Fibroblast of skin of left quadriceps (primary cell): ENCODE measurements at places on chromosomes 4 and X.

DNA sequence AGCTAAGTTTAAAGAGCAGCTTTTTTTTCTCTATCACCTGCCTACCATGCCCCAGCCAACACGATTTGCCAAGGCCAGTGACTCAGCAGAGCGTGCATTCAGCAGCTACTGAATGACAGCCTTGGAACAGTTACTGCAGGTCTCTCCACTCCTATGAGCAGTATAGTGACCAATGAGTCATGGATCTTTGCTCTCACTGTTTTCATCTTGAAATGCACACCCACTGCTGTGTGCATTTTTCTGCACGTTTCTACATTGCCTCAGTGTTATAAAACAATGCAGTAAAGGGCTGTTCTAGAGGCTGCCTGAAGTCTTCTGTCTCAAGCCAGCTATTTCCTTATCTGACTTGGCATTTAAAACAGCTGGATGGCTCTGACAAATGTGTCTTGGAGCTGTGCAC, 66.0 kb upstream of the C4orf54 start:
- no peak for DNase-seq

DNA sequence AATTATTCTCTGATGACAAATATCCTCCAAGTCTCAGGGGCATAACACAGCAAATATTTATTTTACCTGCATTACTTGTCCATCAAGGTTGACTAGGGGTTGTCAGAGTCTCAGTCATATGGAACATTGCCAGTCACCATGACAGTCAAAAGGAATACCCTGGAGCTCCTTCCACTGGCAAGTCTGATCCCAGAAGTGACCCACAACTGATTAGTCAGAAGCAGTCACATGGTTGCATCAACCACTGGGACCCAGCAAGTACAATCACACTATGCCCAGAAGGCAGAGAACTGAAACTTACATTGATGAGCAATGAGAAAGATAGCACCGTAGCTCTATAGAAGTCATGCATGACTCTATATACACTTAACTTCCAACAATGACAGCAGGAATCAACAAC, 41.9 kb upstream of the SOD3 start:
- no peak for DNase-seq

DNA sequence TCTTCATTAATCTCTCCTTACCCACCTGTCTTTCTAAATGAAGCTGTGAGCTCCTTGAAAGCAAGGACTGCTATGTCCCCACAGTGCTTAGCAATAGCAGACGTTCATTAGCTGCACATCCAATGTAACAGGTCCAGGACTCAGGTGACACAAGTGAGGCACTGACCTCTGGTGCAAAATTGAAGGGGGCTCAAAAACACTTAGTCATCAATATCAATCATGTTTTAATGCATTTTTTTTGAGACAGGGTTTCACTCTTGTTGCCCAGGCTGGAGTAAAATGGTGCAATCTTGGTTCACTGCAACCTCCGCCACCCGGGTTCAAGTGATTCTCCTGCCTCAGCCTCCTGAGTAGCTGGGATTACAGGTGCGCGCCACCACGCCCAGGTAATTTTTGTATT, 56.1 kb upstream of the ADGRG2 start:
- no peak for DNase-seq

GRCh38 chr4:134393592-134393991, 192.0 kb upstream of the PABPC4L start:
- DNase-seq = no peak

- peak; percentile 64 for DNase-seq
Observed at GRCh38 chrX:71292669-71293365, 8.7 kb upstream of the ITGB1BP2 start.

- DNase-seq = no peak
Observed at GRCh38 chr4:79209081-79209480, 116.8 kb downstream of the NAA11 start.

DNA sequence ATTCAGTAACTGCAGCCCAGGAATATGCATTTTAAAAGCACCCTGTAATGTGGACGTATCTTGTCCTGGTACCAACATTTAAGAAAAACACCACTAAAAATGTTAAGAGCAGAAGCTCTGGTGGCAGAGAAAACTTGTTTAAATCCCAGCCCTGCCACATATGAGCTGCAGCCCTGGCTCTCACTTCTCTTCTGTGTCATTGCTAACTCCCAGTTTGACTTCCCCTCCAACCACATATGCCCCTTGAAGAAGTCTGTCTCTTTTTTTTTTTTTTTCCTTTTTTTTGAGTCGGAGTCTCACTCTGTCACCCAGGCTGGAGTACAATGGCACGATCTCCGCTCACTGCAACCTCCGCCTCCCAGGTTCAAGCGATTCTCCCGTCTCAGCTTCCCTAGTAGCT, 14.8 kb downstream of the LHFPL1 start:
- no peak for DNase-seq

DNA sequence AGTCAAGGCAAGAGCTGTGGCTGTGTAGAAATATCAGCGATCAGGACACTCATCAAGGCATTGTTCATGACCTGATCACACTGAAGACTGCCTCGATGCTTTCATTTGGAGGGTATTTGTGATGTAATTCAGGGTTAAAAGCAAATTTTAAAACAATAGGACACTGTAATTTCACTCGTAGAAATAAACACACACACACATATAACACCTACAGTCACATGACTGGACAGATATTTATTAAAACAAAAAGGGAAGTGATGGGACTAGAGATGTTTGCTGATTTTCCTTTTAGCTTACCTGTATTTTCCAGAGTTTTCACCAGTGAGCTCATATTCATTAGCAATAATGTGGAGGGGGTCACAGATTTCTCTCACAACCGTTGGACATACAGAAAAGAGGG, 51.1 kb upstream of the KDR start:
- no peak for DNase-seq

DNA sequence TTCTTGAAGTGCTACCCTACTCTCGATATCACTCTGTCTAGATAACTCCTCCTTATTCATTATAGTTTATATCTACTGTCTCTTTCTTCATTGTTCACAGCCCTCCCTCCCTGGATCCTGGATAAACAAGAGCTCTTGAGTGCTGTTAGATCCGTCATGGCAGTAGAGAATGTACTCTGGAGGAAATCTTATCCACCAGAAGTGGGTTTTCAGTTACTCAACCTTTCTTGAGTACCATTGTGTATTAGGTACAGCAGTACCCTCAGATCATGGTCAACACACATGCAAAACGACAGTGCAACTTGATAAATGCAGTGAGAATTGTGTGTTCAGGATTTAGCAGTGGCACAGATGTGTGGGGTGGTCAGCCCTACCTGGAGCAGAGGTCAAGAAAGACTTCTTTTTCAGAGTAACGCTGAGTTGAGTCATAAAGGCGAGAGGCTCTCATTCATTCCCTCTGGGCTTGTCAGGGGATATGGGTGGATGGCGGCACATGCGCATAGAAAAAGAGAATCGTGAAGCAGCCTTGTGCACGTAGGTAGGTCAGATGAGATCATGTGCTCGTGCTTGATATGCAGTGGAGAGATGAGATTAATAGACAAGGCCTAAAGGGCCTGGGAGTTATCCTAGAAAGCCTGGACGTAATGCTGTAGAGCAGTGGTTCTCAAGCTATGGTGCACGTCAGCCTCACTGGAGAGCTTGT, 89.5 kb downstream of the SNX25 start:
- DNase-seq = no peak

DNA sequence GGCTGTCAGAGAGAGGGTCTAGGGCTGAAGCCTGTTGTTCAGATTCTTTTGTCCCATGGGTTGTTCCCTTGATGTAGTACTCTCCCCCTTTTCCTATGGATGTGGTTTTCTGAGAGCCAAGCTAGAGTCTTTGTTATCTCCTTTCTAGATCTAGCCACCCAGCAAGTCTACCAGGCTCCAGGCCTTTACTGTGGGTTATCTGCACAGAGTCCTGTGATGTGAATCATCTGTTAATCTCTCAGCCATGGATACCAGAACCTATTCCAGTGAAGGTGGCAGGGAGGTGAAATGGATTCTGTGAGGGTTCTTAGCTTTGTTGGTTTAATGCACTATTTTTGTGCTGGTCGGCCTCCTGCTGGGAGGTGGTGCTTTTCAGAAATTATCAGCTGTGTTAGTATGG, 109.5 kb downstream of the PRR32 start:
- DNase-seq = no peak

DNA sequence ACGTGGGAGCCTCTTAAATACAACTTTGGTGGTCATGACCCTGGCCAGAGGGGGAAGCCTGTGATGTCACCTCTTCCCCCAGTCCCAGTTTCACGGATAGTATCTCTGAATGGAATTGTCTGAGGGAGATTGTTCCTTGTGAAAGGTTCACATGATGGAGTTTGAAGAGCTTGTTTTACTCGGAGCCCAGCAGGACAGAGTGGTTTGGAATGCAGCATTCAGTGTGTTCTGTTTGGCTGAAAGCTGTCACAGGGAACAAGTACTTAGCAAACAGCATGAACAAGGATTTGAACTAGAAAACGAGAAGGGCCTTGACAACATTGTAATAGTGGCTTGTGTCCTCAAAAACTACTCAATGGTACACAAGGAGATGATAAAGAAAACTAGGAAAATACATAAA, 133.9 kb upstream of the CXorf66 start:
- DNase-seq = no peak

- DNase-seq = peak; percentile 90
Observed at GRCh38 chr4:156293657-156294297, 340.1 kb upstream of the CTSO start.

DNA sequence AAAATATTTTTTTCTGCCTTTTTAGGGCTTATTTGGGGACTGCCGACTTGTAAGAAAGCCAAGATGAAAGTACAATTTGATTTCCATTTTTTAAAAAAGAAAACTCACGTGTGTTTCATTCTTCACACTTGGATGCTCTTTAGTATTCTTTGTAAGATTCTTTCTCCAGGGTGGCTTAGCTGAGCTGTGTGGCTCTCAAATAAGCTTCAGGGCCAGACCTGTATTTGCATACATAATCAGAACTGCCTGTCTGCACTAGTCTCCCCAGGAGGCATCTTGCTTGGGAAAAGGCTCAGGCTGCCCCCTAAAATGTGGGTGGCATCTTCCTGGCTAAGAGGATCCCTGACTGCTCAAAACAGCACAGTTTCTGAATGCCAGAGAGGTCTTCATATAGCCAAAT, 498.4 kb downstream of the MID1IP1 start:
- DNase-seq = no peak

DNA sequence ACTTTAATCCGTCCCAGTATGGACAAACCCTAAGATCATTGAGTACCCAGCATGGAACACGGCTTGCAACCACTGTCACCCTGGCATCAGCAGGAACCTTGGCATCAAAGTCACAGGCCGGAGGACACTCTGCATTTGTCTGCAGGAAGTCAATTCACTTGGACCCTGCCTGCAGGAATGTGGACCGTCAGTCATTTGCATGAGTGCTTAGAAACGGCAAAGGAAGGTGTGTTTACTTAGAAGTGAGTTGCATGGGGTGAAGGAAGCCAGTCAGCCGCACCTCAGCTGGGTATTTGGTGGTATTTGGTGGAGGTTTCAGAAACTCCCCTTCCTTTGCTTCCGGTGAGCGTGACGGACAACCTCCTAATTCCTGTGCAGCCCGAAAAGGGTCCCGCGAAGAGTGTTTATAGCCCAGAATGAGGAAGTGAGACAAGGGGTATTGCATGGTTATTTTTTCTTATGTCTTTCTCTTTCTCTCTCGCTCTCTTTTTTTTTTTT, 15.5 kb downstream of the P2RY8 start:
- no peak for DNase-seq

- no peak for DNase-seq
Observed at GRCh38 chr4:40583850-40584439, 45.7 kb downstream of the RBM47 start.

GRCh38 chr4:88681209-88681608, 16.4 kb downstream of the NAP1L5 start:
- DNase-seq = no peak

- no peak for DNase-seq
Observed at GRCh38 chr4:16083241-16084191, at the start of gene PROM1. Gene PROM1, minus strand, starts transcription at chr4:16084023. Its CDS starts 8,117 bp downstream, at chr4:16075906.

- no peak for DNase-seq
Observed at GRCh38 chrX:122641136-122641535, 542.9 kb upstream of the GRIA3 start.

GRCh38 chr4:53011259-53011905, 149.3 kb downstream of the RASL11B start:
- DNase-seq = no peak

DNA sequence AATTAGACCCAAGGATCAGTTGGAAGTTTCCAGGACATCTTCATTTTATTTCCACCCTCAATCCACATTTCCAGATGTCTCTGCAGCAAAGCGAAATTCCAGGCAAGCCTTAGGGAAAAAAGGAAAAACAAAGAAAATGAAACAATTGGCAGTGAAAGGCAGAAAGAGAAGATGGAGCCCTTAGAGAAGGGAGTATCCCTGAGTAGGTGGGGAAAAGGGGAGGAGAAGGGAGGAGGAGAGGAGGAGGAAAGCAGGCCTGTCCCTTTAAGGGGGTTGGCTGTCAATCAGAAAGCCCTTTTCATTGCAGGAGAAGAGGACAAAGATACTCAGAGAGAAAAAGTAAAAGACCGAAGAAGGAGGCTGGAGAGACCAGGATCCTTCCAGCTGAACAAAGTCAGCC, at the start of gene PLP1:
TSS of gene PLP1 (plus strand) at position 295 of the 400 bp plus-strand sequence. CDS start 156 bp downstream, outside the sequence.
- no peak for DNase-seq

DNA sequence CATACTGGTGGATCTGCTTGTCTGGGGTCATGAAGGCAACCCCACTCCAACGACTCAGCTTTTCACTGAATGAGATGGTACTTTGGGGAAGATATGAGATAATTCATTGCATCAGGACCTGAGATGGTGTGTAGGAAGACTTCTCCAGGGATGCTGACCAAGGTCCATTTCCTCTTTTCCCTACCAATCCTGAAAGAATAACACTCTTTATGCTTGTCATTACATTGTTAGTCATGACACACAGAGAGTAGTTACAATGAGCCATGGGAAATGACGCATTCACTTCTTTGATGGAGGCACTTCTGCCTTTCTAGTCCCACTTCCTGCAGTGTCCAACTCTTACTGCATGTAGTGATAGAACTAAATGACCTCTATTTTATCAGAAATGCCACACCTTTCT, 58.6 kb downstream of the AREG start:
- DNase-seq = no peak

DNA sequence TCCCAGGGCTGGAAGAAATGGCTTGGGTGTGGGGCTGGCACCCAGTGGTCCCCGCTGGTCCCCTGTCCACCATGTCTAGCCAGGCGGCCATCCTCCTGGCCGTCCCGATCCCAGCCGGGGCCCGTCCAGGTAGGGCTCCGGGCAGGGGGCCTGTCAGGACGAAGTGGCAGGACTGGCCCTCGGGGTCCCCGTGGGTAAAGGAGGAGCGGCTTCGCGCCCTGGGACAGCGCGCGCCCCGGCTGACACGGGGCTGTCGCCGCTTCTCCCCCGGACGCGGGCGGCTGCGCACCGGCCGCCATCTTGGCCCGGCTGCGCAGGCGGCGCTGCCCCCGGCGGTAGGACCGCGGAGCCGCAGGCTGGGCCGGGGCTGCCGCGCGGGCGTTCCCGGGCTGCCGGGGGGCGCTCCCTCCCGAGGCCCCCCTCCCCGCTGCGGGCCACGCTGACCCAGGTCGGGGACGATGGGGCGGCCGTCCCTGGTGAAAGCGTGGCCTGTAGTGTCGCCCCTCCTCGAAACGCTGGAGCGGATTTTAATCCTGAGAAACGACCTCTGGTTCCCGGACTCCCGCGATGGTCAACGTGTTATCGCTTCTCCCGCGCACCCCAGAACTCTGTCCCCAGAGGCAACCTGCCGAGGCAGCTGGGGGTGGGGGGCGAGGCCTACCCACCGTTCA, 60.4 kb upstream of the BCOR start:
- DNase-seq = no peak

GRCh38 chrX:38989076-38989475, 187.8 kb downstream of the MID1IP1 start:
- DNase-seq = no peak

GRCh38 chrX:102863735-102864134, 73.3 kb upstream of the RAB40AL start:
- DNase-seq = peak; percentile 44

GRCh38 chr4:123361195-123361861, 35.3 kb upstream of the SPRY1 start:
- DNase-seq = peak; percentile 82
